T-helper 1 cell (primary cell): ENCODE measurements at places on chromosomes 7 and 10.

DNA sequence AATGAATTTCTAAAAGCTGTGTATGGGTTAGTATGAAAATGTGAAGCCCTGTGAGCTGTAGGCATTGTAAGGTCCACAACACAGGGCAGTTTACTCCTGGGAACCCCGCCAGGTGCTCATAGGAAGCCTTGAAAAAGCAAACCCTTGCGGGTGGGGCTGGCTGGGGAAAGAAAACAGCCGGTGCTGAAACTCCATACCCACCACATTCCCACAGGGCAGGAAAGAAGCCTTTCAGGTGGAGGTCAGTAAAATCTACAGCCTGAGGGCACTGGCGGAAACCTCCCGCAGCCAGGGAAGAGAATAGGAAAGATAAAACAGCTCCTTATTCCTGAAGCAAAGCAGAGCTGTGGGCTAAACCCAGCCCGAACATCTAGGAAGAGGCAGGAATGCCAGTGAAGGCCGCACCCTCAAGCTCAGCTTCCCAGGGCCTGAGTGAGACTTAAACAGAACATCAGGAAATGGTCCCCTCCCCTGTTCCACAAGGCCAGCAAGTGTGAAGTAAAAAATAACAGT is 34.7 kb downstream of the PODXL start:
- DNase-seq: no peak

GRCh38 chr7:43248961-43249822 is 136.7 kb downstream of the HECW1 start:
- DNase-seq: no peak

DNA sequence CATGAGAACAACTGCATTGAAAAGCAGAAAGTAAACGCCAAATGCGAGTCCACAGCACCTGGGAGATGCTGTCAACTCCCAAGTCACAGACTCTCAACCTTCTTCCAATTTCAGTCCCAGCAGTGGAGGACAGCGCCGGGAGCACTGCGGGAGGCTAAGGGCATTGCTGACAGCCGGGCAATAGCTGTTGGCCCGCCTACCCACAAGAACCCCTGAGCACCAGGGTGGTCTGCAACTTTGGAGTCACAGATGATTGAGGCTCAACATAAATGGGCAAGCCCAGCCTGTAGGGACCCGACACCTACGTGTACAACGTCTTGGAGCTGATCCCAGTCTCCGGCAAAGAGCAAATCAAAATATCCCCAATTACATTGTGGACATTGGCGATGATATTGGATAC is 262.9 kb downstream of the TCERG1L start:
- no peak for DNase-seq

GRCh38 chr7:73966941-73967831 is 60.8 kb upstream of the ELN start:
- DNase-seq: no peak

DNA sequence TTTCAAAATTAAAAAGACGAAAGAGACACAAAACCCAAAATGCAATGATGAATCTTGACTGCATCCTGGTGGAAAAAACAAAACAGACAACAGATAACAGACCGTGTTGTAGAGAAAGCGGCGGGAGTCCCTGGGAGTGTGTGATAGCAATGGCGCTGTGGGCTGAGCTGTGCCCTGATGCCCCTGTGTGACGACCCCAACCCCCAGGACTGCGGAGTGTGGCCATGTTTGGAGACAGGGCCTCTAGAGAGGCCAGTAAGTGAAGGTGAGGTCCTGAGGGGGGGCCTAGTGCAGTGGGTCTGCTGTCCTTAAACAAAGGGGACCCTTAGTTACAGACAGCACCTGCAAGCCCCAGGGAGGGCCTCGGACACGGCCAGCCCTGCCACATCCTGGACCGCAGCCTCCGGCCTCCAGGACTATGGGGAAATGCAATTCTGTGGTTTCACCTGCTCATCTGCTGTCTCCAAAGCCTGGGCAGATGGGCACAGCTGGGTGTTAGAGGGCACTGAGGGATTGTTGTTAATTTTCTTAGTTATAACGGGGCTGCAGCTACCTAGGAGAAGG is 277.7 kb downstream of the DNAJB6 start:
- DNase-seq: no peak

- DNase-seq: no peak
Observed at GRCh38 chr10:13719425-13719824, 132.7 kb downstream of the PRPF18 start.

GRCh38 chr7:98733036-98733435 is 116.0 kb downstream of the NPTX2 start:
- peak; percentile 2 for DNase-seq

GRCh38 chr10:89589101-89589720 is 53.8 kb upstream of the SLC16A12 start:
- DNase-seq: no peak

- no peak for DNase-seq
Observed at GRCh38 chr7:3028071-3028757, 15.5 kb downstream of the CARD11 start.

GRCh38 chr10:24723386-24723787 is 300 bp downstream of the ARHGAP21 start:
- peak; percentile 8 for DNase-seq

DNA sequence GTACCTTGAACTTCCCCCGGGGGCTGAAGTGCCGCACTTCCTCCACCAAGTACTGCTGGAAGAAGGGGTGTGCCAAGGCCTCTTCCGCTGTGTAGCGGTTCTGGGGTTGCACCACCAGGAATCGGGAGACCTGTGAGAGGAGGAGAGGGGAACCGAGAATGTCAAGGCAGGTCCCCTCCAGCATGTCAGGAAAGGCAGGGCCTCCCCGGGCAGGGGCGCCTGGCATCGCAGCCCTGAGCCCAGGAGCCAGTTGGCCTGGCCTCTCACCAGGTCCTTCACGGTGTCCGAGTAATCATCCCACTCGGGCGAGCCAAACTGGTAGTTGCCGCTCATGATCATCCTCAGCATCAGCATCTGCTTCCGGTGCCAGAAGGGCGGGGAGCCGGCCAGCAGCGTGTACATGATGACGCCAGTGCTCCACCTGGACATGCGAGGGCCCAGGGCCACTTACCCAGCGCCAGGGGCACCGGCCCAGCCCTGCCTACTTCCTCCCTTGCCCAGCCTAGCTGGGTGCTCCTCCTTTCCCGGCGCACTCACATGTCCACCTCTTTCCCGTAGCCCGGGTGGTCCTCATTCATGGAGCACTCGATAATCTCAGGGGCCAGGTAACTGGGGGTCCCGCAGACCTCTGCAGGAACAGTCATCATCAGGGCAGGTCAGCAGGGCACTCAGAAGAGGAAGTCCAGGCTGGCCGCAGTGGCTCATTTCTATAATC is 11.0 kb downstream of the PHKG1 start:
- DNase-seq: no peak

DNA sequence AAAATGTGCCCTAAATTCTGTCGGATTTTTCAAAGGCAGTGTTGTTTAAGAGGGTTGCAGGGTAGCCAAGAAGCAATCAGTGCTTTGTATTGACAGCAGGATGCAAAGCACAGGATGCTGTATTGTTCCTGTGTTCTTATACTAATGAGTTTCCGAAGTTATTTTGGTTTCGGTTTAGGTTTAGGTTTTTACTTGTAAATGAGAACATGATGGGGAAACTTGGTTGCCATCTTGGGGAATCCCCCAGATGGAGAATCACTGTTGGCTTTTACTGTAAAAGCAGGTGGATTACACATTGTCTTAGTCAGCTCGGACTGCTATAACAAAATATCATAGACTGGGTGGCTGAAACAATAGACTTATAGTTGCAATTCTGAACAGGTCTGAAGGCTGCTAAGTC is 72.1 kb downstream of the INHBA start:
- DNase-seq: no peak

DNA sequence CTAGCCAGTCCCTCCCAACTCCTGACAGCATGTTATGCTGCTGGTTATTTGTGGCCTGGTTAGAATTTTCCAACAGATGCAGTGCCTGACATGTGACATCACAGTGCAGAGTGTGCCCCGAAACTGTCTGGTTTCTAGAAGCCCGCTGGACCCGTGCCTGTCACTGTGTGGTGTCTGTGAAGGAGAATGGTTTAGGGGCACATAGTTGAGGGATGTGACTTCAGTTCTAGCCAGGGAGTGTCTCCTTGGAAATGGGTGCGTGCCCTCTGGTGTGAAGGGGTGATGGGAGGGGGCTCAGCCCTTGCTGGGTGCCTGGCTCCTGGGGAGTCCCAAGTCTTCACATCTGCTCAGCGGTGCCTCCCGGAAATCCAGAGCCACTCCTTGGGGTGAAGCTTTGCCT is 303.6 kb downstream of the GLRX3 start:
- no peak for DNase-seq

DNA sequence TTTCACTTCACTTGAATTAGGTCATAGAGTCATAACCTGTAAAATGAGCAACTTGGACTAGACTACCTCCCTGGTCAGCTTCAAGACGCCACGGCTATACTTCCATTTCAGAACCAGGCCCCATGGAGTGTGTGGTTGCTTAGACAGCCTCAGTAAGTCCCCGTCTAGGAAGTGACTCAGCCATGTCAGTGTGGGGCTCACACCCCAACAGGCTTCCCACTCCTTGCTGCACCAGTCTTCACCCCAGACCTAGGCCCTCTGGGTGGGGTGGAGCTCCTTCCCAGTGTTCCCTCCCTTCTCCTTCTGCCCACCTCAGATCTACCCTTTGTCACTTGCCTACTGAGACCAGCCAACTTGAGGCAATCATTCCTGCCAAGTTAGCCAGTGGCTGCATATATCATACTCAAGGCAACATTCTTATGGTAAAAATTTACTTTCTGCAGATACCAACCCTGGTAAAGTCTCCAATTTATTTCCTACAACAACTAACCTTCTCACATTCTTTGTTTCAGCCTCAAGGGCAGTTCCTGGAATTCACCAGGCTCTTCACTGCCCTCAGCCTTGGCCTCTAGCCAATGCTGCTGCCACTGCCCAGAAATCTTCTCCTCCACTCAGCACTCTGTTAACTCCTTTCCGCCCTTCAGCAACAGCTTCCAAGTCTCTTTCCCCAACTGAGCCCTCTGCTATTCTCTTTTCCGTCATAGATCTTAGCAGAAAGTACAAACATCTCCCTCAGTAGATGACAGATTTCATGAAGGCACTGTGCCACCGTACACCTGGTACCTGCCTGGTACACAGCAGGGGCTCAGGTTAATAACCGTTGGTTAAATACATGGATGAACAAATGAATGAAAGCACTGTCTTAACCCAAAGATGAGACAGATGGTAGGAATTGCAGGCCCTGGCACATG is 31.3 kb upstream of the ZNRF2 start:
- no peak for DNase-seq

- DNase-seq: no peak
Observed at GRCh38 chr7:157430721-157431120, 93.9 kb downstream of the DNAJB6 start.

- no peak for DNase-seq
Observed at GRCh38 chr7:158113321-158114025, 474.1 kb downstream of the PTPRN2 start.

- no peak for DNase-seq
Observed at GRCh38 chr10:43961523-43962345, 313.1 kb upstream of the ZNF32 start.

- DNase-seq: no peak
Observed at GRCh38 chr10:49296836-49297235, 2.1 kb upstream of the C10orf71 start.

DNA sequence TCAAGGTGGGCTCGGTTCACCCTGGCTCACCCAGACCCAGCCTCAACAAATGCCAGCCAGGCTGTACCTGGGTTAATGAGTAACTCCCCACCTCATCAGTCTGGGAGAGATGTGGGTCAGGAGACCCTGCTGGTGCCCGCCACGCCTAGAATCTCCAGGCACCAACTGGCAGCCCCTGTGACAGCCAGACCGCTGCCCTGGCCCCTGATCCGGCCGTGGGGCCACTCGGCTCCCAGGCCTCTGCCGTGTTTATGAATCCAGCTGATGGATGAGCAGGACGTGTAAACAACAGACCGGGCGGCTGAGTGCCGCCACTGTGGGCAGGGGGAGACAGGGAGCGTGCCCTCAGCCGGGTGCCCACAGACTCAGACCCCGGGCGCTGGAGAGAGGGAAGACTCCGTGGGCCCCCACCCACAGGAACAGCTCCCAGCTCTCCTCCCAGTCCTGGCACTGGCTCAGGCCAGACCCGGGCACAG is 34.0 kb upstream of the PDGFA start:
- no peak for DNase-seq

DNA sequence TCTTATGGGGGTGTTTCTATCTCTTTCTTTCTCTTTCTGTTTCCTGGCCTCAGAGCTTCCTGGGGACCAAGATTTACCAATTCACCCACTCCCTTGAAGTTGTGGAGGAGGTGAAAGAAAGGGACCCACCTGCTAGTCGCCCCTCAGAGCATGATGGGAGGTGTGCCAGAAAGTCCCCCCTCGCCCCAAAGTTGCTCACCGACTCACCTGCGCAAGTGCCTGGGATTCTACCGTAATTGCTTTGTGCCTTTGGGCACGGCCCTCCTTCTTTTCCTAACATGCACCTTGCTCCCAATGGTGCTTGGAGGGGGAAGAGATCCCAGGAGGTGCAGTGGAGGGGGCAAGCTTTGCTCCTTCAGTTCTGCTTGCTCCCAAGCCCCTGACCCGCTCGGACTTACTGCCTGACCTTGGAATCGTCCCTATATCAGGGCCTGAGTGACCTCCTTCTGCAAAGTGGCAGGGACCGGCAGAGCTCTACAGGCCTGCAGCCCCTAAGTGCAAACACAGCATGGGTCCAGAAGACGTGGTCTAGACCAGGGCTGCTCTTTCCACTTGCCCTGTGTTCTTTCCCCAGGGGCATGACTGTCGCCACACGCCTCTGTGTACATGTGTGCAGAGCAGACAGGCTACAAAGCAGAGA is 12.2 kb downstream of the AQP1 start:
- no peak for DNase-seq

GRCh38 chr7:78178319-78178718 is 379.7 kb downstream of the PHTF2 start:
- no peak for DNase-seq

DNA sequence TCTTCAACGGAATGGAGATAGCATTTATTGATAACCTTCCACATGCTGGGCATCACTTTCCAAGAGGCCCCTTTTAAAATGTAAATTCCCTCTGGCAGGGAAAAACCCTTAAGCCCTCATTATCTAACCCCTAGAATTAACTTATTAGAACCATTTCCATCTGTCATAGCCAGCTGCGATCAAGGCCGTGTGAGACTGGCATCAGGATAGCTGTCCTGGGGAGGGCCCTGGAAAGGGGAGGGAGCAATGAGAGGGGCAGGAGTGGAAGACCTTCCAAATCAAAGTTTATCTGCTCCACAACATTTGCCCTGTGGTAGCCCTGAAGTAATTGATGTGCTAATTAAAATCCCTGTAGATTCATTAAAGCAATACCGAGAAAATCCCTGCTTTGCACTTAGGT is 45.0 kb upstream of the JAZF1 start:
- DNase-seq: no peak

GRCh38 chr10:25820472-25820871 is 113.6 kb upstream of the MYO3A start:
- DNase-seq: no peak

DNA sequence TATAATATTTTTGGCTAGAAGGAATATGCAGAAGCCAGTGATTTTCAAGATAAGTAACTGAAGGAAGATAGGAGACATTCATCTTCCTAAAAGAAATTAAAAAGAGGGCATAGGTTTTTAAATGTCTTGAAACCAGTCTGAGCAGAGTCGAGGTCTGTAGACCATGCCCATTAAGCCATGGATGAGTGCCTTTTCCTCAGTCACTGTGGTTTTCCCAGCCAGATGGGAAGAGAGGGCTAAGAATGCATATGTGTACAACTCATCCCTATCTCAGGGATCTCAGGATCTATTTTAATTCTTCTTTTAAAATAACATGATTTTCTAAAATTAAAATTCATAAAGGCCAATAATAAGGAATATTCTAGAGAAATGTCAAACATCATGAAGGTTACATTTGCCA is 112.8 kb downstream of the PPP1R3A start:
- DNase-seq: no peak
